ENCODE measurements at places on chromosomes 12 and 14.
A peak's percentile ranks its signal among the peaks of the same experiment; 100 is the strongest.

DNA sequence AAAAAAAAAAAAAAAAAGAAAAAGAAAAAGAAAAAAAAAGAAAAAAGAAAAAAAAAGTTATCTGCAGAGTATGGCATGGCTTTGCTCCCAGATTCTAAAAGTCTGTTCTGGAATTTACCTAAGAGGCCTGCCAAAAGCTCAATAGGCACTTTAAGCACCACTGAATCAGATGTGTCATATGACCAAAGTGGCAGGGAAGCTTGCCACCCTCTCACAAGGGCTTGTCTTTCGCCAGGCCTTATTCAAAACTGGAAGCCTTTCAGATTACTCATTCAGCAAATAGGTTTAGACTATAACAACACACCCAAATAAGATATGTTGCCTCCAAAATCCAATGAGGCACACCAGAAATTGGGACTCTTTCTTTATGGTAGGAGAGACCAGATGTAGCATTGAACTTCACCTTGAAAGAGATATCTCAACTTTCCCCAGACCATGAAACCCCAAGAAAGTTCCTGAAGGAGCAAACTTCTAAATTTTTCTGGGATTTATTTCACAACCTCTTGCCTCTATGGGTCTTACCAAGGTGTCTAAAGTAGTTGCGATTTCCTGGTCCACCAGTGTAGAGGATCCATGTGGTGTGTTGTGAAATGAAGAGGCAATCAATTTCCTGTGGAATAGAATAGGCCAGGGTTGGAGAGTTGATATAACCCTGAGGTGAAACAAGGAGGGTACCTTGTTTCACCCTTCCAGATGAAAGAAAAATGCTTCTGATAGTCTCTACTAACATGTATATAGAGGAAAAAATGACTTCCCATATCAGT lies 218.8 kb downstream of the DAD1 start:
- peaks cover 4% of the 10 kb centered on the region for H3K4me1 ChIP-seq
- peak overlapping the region; percentile 32 for H3K27ac ChIP-seq
- no peak overlapping the region for H3K4me3 ChIP-seq
- no peaks in the 10 kb centered on the region for H3K36me3 ChIP-seq

- no peak overlapping the region for H3K4me3 ChIP-seq
- no peak for DNase-seq
- H3K27ac ChIP-seq, result no peak overlapping the region
- H3K4me1 ChIP-seq, result peaks cover 17% of the 10 kb centered on the region
Measured at GRCh38 chr14:99189201-99189801, 82.7 kb downstream of the BCL11B start.

DNA sequence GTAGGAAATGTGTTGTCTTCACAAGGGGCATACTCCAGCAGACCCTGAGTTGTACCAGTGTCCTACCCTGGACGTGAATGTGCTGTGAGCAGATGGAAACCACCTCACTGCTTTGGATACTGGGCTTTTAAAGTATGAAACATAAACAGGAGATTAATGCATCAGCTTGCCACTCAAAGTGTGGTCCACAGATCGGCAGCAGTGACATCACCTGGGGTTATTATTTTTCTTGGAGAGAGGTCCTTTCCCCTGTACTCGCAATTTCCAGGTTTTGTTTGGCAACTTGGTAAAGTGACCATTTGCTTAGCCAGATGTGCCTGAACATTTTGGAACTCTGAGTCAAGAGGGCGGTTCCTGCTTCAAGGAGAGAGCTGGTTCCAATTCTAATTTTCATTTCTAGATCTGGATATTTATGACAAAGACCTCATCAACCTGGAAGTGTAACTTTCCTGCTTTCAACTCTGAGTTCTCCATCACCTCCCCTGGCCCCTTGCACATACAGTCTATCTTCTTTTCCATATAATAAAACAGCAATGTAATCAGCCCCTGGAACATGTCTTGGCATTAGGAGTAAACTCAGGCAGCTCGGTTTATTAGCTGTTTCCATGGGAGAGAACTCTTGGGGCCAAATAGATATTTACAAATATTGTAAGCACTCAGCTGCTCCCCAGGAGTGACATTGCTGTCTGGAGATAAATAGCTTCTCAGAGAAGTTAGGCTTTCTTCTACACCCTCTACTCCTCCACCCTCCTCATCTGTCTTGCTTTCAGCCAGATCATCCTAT lies 237.0 kb upstream of the TBX3 start:
- H3K36me3 ChIP-seq, result no peaks in the 10 kb centered on the region
- no peak overlapping the region for H3K4me3 ChIP-seq
- no peaks in the 10 kb centered on the region for H3K27me3 ChIP-seq
- H3K27ac ChIP-seq, result no peak overlapping the region
- DNase-seq, result no peak
- H3K4me1 ChIP-seq, result no peaks in the 10 kb centered on the region

GRCh38 chr14:62123961-62124360 lies 361.7 kb downstream of the SNAPC1 start:
- no peaks in the 10 kb centered on the region for H3K4me1 ChIP-seq
- peaks cover 73% of the 10 kb centered on the region for H3K27me3 ChIP-seq
- no peak overlapping the region for H3K4me3 ChIP-seq
- H3K27ac ChIP-seq, result no peak overlapping the region

DNA sequence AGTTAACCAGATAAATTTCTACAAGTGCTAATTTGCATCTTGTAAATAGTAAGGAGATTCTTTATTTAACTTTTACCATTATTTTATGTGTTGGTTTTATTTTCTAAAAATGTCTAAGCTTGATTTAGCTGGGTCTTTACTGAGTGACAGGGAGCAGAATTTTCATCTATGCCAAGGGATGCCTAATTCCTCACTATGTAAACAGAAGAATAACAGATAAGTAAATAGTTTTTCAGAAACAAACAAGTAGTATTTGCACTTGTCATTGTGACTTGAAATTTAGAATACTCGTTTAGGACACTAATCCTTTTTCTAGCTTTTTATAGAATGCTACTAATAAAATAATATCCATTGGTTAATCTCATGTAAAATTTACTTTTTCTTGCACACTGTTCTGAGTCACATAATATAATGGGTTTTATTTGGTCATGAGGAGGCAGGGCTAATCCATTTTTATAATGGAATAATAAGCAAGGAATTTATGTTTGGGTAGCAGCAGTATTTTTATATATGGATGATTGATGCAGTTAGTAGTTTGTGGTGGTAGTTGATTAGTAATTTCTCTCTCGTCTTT lies 746.5 kb downstream of the SLC6A15 start:
- no peak overlapping the region for H3K4me3 ChIP-seq
- H3K27ac ChIP-seq, result no peak overlapping the region
- H3K27me3 ChIP-seq, result no peaks in the 10 kb centered on the region
- no peak for DNase-seq

DNA sequence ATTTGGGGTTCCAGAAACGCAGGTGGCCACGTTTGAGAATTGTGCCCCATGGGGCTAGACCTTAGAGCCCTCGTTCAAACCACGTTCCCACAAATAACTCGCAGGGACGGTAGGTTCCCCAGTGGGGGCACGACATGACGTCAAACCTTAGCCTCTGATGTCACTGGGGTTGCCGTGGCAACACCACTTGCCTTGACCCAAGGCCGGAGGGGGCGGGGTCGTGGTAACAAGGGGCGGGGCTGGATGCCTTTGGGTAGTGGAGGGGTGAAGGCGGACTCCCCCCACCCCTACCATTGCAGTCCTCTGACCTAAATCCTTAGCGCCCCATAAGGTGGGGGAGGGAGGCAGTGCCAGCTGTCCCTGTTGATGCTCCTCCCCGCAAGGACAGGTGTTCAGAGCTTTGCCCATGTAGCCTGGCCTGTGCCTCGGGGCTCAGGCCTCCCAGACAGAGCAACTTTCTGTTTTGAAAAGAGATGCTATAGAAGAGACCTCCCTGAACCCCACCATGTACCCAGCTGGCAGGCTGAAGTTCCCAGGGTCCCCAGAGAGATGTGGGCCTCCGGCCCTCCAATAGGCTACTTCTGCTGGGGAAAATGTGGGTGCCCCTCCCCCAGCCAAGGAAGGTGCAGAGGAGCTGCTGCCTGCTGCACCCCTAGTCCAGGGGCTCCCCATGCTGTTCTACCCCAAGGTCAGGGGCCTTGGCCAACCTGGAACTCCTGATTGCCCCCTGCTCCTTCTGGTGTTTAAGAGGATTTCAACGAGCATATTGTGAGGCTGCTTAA lies 1.9 kb downstream of the FAM222A start:
- H3K36me3 ChIP-seq, result no peaks in the 10 kb centered on the region
- H3K4me1 ChIP-seq, result peaks cover 24% of the 10 kb centered on the region
- H3K27me3 ChIP-seq, result peaks cover 4% of the 10 kb centered on the region
- no peak overlapping the region for H3K4me3 ChIP-seq
- peak; percentile 53 for DNase-seq

- no peaks in the 10 kb centered on the region for H3K4me1 ChIP-seq
- DNase-seq, result no peak
- no peak overlapping the region for H3K4me3 ChIP-seq
- H3K36me3 ChIP-seq, result no peaks in the 10 kb centered on the region
Measured at GRCh38 chr14:59629444-59630287, 53.1 kb upstream of the CCDC175 start.

- peaks cover 37% of the 10 kb centered on the region for H3K27me3 ChIP-seq
- no peaks in the 10 kb centered on the region for H3K36me3 ChIP-seq
- no peak for DNase-seq
- H3K4me1 ChIP-seq, result no peaks in the 10 kb centered on the region
Measured at GRCh38 chr12:132275110-132275531, 54.3 kb downstream of the GALNT9 start.

GRCh38 chr14:101789222-101789621 lies 27.7 kb downstream of the PPP2R5C start:
- no peak overlapping the region for H3K27ac ChIP-seq
- no peaks in the 10 kb centered on the region for H3K36me3 ChIP-seq
- DNase-seq, result no peak
- H3K27me3 ChIP-seq, result no peaks in the 10 kb centered on the region
- H3K4me3 ChIP-seq, result no peak overlapping the region

DNA sequence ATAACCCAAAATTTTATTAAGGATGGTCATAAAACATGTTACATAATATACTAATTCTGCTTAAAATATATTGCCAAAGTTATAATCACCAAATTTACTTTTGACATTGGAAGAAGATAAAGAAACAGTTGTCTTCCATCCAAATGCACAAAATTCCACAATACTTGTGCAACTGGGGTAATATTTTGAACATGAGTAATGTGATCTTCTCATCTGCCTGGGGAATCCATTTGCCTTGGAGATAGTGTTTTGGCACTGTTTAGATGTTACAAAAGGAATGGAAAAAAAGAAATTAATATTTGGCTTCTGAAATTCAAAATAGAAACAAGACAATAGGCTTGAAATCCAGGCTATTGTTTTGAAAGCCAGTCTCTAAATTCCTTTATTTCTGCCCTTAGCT lies 9.1 kb downstream of the GPR19 start:
- no peaks in the 10 kb centered on the region for H3K36me3 ChIP-seq
- no peaks in the 10 kb centered on the region for H3K4me1 ChIP-seq
- H3K4me3 ChIP-seq, result no peak overlapping the region
- DNase-seq, result no peak
- no peak overlapping the region for H3K27ac ChIP-seq

DNA sequence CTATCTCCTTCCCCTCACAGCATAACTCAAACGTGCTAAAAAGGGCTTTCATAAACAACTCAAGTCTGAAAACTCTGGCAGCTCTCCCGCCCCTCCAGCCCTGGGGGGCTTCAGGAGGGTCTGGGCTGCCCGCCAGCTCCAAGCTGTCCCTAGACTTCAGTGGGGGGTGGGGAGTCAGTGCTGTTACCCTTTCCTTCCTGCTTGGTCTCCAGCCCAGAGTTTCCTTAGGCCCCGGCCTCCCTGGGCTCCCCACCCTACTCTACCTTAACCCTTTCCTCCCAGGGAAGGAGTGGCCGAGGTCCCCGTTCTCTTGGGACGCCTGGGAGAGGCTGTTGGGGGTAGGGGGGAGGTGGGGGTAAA lies 530 bp upstream of the NYNRIN start:
- H3K27me3 ChIP-seq, result no peaks in the 10 kb centered on the region
- H3K27ac ChIP-seq, result peak overlapping the region; percentile 58
- H3K4me3 ChIP-seq, result no peak overlapping the region
- peaks cover 44% of the 10 kb centered on the region for H3K4me1 ChIP-seq

Data from heart left ventricle (tissue), 16 donors.